ELF-1 (cell line): ENCODE measurements at places on chromosomes 5 and 9.

GRCh38 chr9:35852267-35852815 lies 17.9 kb downstream of the OR13J1 start:
- no peak for DNase-seq

GRCh38 chr5:7980881-7981280 lies 111.9 kb downstream of the MTRR start:
- no peak for DNase-seq

- no peak for DNase-seq
Measured at GRCh38 chr5:180170106-180170809, 38.8 kb downstream of the RASGEF1C start.

- DNase-seq, result peak; percentile 30
Measured at GRCh38 chr5:145887976-145888574, 15.3 kb upstream of the GRXCR2 start.

GRCh38 chr9:111917980-111918379 lies 21.4 kb downstream of the UGCG start:
- no peak for DNase-seq

GRCh38 chr9:38360839-38361472 lies 31.5 kb upstream of the ALDH1B1 start:
- DNase-seq, result no peak

DNA sequence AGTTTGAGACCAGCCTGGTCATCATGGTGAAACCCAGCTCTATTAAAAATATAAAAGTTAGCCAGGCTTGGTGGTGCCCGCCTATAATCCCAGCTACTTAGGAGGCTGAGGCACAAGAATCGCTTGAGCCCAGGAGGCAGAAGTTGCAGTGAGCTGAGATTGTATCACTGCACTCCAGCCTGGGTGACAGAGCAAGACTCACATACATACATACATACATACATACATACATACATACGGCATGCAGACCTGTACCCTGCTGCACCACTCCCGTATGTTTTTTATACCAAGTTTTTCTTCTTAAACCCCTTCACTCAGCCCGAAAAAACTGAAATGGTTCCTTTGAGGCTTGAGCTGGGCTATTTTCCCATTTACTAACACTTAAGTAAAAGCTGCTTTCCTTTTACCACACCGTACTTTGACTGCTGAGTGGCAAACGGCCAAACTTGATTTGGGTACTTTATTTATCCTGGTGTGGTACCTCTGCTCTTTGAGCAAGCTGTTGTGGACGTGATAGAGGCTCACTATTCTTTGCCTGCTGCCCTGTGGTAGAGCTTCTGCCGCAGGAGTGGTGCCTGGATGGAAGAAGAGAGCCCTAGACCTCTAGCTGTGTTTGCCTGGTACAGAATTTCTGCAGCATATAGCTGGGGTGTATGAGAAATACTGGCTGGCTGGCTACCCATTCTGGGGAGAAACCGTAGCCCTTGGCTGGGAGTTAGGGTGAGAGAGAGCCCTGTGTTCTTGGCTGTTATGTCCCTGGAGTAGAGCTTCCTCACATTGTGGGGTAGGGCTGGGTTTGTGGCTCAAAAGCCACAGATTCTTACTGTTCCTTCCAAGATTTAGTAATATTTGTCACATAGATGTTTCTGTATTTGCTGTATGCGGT lies 19.4 kb downstream of the IPO11 start:
- no peak for DNase-seq

GRCh38 chr9:121826711-121827110 lies 175.3 kb downstream of the DAB2IP start:
- DNase-seq, result no peak

DNA sequence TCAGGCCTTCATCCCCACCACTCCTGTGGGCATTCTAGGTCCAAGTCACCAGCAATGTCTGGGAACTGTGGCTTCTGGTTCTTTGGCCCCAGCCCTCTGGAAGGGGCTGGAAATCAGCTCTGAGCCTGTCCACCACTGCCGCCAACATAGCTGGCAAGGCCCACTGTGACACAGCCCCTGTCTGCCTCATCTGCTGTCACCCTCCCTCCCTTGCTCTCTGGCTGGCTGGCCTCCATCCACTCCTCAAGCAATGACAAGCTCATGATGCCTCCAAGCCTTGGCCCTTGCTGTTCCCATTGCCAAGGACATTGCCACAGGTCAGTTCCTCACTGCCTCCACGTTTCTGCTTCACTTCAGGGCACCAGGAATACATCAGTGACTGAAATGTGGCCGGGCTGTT lies 93.7 kb downstream of the LHX2 start:
- no peak for DNase-seq

GRCh38 chr9:69671879-69672595 lies at the start of gene APBA1:
TSS of gene APBA1 (minus strand) at chr9:69672371.
- DNase-seq, result peak; percentile 55

DNA sequence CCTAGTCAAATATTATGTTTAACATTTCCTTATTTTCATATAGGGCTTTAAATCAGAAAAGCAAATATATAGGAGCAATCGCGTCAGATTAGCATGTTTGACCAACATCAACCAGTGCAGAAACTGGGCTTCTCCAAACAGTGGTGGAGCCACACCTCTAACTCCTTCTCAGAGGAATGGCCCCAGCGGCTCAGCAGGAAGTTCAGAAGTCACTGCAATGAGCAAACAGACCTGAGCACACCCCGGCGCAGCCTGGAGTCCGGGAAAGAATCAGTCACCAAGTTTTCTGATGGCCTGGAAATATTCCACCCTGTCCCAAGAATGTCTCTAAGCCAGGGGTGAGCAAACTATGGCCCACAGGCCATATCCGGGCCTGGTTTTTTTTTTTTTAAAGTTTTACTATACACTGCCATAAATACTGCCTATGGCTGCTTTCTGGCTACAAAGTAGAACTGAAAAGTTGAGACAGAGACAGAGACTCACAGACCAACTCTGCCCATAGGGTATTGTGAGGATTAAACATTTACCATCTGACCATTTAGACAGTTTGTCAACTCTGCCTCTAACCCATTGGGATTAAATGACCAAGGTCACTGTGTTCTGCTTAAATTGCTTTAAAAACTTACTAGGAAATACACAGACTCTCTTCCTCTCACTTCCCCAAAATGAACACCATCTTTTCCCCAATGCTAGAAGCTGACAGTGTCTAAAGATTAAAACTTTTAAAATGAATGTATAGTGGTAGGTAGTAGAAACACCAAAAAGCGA lies 5.4 kb downstream of the GOLM1 start:
- peak; percentile 67 for DNase-seq

DNA sequence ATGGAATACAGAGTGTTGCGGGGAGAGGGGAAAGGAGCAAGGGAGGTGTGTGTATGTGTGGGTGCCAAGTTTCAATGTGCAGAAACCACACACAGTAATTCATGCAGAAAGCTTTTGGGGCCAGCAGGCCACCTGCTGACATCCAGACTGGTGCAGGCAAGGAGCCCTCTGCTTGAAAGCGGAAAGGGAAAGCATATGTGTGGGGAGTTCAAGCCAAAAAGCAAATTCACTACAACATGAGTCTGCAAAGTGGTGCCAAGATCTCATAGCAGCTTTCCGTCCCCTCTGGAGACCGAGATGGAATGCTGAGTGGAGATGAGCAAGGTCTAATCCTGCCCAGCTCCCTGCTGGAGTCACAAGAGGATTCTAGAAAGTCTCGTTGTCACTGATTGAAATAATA lies 159.7 kb upstream of the VLDLR start:
- DNase-seq, result no peak

DNA sequence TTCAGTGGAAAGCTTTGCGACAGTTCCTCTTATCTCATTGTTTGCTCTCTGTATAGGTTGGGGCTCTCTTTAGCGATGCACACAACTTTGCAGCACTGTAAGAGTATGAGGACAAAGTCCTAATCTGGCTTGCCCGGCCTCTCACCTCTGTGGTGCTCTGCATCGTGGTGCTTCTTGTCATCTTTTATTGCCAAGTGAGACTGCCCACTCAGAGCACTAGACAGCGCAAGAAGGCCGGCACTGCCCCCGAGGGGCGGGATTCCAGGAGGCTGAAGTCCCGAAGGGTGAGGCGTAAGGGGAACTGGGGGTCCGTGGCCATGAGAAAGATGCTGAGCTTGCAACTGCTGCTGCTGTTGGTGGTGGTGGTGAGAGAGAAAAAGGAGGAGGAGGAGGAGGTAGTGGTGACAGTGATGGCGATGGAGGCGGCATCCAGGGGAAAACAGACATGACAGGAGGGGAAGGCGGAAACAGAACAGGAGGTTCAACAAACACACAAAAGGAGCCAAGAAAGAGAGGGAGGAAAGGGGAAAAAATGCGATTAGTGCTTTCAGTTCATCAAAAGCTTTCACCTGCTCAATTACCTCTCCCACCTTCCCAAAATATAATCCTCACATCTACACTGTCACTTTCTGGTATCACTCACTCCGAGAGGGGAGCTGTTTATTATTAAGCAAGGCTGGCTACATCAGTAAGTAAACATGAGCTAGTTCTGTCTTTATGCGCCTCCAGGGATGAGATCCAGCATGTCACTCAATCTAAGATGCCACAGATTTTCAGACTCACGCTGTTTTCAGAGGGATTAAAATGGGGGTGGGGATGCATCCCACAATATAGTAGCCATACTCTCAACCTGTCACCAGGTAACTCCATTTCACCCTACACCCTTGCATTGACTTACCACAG lies 55.1 kb downstream of the TLE1 start:
- no peak for DNase-seq
